ENCODE measurements at places on chromosomes 2 and 18.

GRCh38 chr2:109243526-109244303 is 114.7 kb downstream of the SH3RF3 start:
- DNase-seq: no peak

DNA sequence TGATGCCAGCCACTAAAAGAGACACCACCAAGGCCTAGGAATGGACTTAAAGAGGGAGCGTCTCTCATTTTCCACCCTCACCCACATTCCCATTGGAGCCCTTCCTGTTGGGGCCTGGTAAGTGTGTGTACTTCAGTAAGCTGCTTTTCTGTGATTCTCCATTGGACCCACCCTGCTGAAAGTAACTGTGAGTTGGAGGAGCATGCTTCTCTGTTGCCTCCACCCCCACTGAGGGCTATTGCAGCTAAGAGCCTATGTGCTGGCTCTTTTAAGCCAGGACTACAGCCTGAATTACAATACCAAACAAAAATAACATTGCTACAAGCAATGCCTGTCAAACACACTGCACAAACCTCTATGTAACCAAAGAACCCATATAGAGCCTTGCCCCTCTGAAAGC is 81.1 kb downstream of the TRABD2A start:
- DNase-seq: no peak

GRCh38 chr2:46812361-46813019 is 103.1 kb downstream of the MCFD2 start:
- DNase-seq: no peak

DNA sequence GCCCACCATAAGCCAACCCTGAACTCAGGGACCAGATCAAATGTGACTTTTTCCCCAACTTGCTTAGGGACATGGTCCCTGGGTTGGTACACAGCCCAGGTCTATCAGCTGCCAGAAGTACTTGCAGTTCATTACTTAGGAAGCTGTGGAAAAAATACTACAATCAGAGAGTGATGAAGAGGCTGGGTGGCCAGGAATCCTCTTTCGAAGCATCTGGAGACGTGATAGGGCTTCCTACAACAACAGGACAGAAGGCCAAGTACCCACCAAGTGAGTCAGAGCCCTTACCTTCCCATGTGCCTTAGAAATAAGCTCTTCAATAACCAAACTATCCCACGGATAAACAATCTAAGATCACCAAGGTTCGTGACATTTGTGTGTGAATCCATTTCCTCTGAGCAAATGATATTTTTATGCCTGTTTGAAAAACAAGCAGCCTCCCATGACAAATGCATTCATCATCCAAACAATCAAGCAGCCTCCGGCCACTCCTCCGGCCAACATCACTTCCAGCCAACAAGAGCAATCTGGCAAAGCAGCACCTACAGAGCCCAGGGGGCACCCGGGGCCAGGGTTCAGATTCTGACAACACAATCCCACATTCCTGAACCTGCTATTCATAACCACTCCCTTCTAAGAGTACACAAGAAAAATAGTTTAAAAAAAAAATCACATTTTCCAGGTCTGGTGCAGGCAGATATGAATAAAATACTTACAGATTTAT is 26.4 kb downstream of the TBC1D8 start:
- DNase-seq: no peak

- peak; percentile 57 for DNase-seq
Observed at GRCh38 chr2:234996069-234996940, 44.5 kb downstream of the SH3BP4 start.

DNA sequence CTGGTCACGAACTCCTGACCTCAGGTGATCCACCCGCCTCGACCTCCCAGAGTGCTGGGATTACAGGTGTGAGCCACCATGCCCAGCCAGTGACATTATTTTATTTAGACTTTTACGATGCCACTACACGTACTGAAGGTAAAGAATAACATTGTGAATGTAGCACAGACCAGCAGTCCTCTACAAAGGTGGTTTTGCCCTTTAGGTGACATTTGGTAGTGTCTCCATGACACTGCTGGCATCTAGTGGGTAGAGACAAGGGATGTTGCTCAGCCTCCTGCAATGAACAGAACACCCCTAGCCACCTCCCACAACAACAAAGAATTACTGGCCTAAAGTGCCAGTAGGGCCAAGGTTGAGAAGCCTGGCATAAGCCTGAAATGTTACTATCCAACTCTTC is 69.5 kb downstream of the MYOM1 start:
- no peak for DNase-seq

DNA sequence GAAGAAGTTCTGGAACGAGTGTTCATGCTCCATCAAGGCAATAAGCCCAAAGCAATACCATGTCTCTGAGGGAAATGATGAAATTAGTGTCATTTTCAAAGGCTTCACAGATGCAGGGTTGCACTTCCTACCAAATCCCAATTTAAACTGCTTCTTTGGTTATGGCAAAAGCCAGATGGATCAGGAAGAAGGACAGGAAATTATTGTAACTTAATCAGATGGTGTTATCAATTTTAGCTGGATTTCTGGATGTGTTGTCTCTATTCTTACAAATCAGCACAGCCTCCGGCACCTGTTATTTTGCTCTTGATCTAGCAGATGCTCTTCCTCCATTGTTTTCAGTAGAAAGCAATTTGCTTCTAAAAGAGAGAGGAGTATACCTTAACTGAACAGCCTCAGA is 693.4 kb downstream of the SOCS6 start:
- no peak for DNase-seq

- DNase-seq: no peak
Observed at GRCh38 chr2:182594286-182594685, 121.8 kb upstream of the DNAJC10 start.

- no peak for DNase-seq
Observed at GRCh38 chr2:81767187-81767912, 1462.8 kb upstream of the LRRTM1 start.

GRCh38 chr2:127624320-127624755 is 21.6 kb upstream of the GPR17 start:
- no peak for DNase-seq

GRCh38 chr2:161238560-161239325 is 69.5 kb upstream of the PSMD14 start:
- peak; percentile 73 for DNase-seq
